Fibroblast of lung (primary cell): ENCODE measurements at places on chromosomes 1 and 21. TPM values are rescaled to one million over a fixed set of nuclear protein-coding genes. Genes with fewer than 3 reads are reported as not detected.

Gene TMEM125
- total RNA-seq, result not detected in 2 replicates

Gene ARHGEF19
- total RNA-seq, result 3.3 and 3.6 TPM in 2 replicates

Gene ANGPTL3
- total RNA-seq, result not detected in 2 replicates

Gene ABCA4
- 0.26 and 0.33 TPM in 2 replicates for total RNA-seq

Gene PDZK1
- 0.26 and 1.5 TPM in 2 replicates for total RNA-seq

Gene ST6GALNAC3
- total RNA-seq, result 0.51 and 0.66 TPM in 2 replicates

Gene CDA
- 0.50 TPM in 1 of 2 replicates, not detected in the other for total RNA-seq

Gene CCDC190
- not detected in 2 replicates for total RNA-seq

Gene SYCP1
- not detected in 2 replicates for total RNA-seq

Gene LCE2C
- total RNA-seq, result not detected in 2 replicates

Gene IFNLR1
- total RNA-seq, result under 0.01 TPM in 1 of 2 replicates, not detected in the other

Gene FCER1A
- total RNA-seq, result not detected in 2 replicates

Gene BMP8B
- total RNA-seq, result not detected in 2 replicates

Gene GCSAML
- not detected in 2 replicates for total RNA-seq

Gene FCRL3
- total RNA-seq, result not detected in 2 replicates

Gene FMOD
- total RNA-seq, result 3.3 and 15.4 TPM in 2 replicates

Gene FCRL5
- not detected in 2 replicates for total RNA-seq

Gene C1orf87
- total RNA-seq, result under 0.01 and 0.50 TPM in 2 replicates

Gene OSCP1
- total RNA-seq, result 8.7 and 10.7 TPM in 2 replicates

Gene EDN2
- not detected in 2 replicates for total RNA-seq

Gene IQCC
- 1.3 and 2.3 TPM in 2 replicates for total RNA-seq

Gene PCP4L1
- total RNA-seq, result not detected in 2 replicates
